ENCODE measurements at places on chromosomes 12 and 14.

DNA sequence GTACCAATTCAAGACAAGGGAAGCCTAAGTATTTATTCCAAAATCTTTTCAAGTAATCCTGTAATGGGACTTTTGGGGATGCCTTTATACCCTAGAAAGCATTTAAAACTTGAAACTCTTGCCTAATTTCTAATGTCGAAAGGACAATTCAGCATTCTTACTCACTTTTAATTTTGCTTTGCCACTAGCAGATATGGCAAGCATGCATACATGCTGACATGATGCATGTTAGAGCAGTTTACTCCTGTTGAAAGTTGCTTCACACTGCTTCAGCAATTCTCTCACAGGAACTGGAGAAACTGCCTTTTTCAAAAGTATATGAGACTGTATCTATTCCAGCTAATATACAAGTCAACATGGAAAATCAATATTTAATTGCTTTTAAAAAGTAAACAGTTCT is 79.9 kb downstream of the TAOK3 start:
- DNase-seq = no peak

DNA sequence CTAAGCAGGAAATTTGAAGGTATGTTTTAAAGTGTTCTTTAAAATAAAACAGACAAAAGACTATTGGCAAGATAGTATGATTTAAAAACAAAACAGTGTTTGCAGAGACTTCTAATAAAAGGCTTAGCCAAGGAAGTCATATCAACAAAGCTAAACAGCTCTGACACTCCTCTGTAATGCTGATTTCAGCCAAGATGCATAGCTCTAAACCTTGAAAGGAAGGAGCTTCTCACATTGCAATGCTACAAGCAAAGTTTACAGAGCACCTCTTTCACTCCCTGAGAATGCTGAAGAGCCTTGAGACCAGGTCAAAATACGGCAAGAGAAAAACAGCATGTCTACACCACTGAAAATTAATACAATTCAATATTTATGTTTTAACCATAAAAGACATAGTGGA is 51.8 kb downstream of the PARP11 start:
- no peak for DNase-seq

- no peak for DNase-seq
These were observed 80.6 kb upstream of the DBX2 start for GRCh38 chr12:45131506-45131905.

DNA sequence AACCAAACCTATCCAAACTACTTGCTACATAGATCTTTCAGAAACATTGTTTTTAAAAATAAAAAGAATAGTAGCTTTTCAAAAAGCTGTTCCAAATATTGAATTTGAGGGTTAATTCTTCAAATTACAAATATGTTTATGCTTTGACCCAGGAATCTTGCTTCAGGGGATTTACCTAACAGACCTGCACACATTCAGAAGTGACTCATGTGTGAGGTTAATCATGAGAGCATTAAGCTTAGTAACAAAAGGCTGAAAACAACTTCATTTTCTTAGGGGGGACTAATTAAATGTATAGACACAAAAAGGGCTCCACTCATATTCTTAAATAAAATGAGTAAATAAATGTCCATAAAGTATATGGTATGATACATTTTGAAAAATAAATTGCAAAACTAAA is 672.4 kb upstream of the FLRT2 start:
- DNase-seq = no peak

DNA sequence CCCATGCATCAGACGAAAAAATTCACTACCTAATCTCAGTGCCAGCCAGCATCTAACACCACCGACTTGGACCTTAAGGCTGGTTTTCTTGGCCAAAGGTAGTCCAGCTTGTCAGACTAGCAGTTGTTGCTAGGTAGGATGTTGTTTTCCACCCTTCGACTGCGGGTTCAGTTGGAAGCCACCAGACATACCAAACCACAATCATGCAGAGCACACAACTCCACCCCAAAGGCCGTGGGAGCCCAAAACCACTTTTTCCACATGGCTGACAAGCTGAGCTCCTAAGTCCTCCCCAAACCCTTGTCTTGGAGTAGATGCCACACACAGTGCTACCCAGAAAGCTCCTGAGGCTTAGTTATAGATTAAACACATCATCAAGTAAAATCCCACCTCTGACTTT is 46.8 kb downstream of the LRIG3 start:
- no peak for DNase-seq
